AG04449 (cell line): ENCODE measurements at places on chromosomes 2 and 18.

GRCh38 chr18:46415532-46416252, 241.3 kb downstream of the LOXHD1 start:
- DNase-seq = no peak

DNA sequence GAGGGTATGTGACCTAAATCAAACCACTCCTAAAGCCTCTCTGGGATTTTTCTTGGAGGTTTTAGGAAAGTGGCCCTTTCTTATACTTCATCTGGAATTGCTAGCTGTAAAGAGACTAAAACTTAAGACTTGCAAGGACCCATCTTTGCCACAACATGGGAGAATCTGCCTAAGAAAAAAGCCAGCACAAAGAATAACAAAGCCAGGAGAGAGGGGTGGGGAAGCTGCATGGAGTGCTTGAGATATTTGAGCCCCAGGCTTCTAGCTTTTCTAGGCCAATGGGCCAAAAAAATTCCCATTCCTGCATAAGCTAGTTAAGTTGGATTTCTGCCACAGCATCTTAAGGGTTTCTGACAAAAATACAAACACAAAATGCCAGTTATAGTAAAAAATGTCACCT, 38.5 kb upstream of the LYPD6 start:
- DNase-seq = no peak

- no peak for DNase-seq
Measured at GRCh38 chr18:77395953-77396352, 146.3 kb downstream of the GALR1 start.

DNA sequence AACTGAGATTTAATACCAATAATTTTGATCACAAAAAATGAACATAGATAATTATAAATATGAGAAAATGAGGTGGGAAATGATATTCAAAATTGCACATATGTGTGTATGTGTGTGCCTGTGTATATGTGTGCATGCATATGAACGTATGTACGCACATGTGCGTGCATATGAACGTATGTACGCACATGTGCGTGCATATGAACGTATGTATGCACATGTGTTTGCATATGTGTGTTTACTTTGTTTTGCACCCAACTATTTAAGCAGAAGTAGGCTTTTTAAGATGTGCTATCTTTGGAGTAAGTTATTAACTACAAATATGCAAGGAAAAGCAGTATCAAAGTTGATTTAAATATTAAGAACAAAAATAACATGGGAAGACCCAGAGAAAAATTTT, 484.3 kb downstream of the EPHA4 start:
- DNase-seq = no peak

- no peak for DNase-seq
Measured at GRCh38 chr18:7234091-7234490, 3.2 kb downstream of the LRRC30 start.

DNA sequence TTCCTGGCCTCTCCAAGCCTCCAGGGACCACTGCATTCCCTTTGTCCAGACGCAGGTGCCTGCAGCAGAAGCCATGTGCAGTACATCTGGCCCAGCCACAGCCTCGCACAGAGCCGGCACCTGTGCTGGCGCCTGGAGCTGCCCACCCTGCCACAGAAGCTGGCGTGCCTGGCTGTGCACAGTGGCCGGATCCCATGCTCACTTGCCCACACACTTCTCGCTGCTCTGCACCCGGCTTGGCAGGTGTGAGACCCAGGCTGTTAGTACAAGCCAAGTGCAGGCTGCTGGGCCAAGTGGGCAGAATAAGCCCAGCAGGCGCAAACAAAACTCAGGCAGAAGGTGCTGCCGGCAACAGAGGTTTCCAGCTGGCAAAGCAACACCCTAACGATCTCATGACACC, 124.5 kb upstream of the CCDC150 start:
- DNase-seq = no peak

- no peak for DNase-seq
Measured at GRCh38 chr2:186746584-186746983, 52.7 kb downstream of the FAM171B start.

- no peak for DNase-seq
Measured at GRCh38 chr2:17578466-17578928, 38.0 kb downstream of the VSNL1 start.

DNA sequence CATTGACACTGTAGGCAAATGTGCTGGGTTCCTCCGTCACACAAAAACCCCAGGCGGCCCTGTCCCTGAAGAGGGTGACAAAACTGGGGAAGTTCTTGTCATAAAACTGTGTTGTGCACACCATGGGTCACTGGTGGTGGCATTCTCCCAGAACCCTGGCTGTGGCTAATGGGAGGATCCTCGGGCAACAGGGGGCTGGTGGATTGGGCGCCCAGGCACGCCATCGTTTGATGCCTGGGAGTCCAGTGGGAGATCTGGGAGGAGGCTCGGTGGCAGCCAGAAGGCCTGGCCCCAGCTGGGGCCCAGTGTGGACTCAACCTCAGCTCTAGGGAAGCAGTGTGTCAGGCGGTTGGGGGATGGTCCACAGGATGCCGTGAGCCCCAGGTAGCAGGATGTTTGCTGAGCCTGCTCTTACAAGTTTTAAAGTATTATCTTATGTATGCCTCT, 140.7 kb downstream of the ACOXL start:
- DNase-seq = no peak

- DNase-seq = no peak
Measured at GRCh38 chr18:26575865-26576217, 27.5 kb upstream of the KCTD1 start.

DNA sequence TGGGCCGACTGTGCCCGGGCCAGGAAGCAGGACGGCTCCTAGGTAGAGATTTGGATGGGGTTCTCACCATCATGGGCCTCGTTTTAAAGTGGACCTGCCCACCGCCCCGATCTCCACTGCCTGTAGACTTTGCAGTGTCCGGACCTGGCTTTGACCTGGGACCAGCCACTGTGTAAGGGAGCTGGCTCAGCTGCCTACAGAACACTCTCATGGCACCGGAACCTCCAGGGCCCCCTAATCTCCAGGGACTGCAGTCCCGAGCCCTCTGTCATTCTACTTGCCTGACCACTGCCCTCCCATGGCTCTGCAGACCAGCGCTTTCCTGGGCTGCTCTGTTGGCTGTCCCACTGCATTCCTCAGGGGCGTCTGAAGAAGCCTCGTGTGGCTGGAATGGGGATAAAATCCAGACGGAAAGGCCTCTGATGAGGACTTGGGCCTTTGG, 120.8 kb downstream of the GLI2 start:
- no peak for DNase-seq

GRCh38 chr2:24540011-24540477, 49.0 kb downstream of the NCOA1 start:
- no peak for DNase-seq

- no peak for DNase-seq
Measured at GRCh38 chr18:21747764-21748693, 7.4 kb downstream of the MIB1 start.

DNA sequence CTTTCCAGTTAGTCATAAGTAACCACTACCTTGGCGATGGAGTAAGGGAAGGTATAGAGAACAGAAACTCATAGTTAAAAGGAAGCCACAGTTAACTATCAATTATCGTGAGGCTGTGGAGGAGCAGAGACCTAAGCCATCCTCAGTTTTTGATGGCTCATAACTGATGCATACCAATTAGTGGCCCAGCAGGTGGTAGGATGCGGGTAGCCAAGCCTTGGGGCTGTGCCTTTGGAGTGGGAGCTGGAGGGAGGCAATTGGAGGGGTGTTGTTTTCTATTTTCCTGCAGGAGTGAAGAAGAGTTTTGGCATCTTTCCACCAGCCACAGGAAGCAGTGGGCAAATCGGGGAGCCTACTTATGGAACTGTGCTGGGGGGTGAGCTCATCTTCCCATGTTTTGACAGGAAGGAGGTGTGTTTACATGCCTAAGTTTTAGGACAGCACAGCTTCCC, 194.8 kb downstream of the TPGS2 start:
- DNase-seq = no peak

- no peak for DNase-seq
Measured at GRCh38 chr2:235168174-235168979, 216.6 kb downstream of the SH3BP4 start.

DNA sequence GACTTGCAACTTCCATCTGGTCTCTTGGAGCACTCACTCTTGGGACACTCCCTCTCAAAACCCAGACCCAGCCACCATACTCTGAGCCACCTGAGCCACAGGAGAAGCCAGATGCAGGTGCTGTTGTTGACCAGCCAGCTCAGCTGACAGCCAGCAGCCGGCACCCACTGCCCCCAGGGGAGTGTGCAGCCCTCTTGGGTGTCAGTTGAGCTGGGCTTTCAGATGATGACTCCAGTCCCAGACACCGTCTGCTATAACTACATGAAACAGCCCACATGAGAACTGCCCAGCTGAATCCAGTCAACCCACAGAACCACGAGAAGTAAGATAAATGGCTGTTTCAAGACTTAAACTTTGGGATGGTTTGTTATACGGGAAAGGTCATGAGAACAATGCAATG, 10.7 kb upstream of the IGFBP2 start:
- no peak for DNase-seq

- DNase-seq = no peak
Measured at GRCh38 chr2:41206004-41206403, 754.1 kb upstream of the SLC8A1 start.

GRCh38 chr2:32825291-32825712, 121.5 kb upstream of the LTBP1 start:
- no peak for DNase-seq

- no peak for DNase-seq
Measured at GRCh38 chr2:220506466-220506865, 879.0 kb downstream of the SLC4A3 start.

GRCh38 chr2:10972683-10973433, 61.1 kb downstream of the KCNF1 start:
- DNase-seq = no peak

GRCh38 chr2:127566576-127566975, 31.1 kb downstream of the MYO7B start:
- no peak for DNase-seq

DNA sequence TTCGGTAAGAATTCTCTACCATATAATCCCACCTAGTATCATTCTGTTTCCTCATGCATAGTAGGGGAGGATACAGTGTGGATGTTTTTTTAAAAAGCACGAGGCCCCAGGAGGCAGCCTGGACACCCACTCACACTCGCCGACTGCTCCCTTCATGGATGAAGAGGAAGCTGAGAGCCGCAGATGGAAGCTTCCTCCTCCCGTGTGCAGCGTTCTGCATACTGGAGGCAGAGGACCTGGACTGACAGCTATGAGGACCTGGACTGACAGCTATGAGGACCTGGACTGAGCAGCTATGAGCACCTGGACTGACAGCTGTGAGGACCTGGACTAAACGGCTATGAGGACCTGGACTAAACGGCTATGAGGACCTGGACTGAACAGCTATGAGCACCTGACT, 234.4 kb downstream of the NDUFA10 start:
- no peak for DNase-seq

DNA sequence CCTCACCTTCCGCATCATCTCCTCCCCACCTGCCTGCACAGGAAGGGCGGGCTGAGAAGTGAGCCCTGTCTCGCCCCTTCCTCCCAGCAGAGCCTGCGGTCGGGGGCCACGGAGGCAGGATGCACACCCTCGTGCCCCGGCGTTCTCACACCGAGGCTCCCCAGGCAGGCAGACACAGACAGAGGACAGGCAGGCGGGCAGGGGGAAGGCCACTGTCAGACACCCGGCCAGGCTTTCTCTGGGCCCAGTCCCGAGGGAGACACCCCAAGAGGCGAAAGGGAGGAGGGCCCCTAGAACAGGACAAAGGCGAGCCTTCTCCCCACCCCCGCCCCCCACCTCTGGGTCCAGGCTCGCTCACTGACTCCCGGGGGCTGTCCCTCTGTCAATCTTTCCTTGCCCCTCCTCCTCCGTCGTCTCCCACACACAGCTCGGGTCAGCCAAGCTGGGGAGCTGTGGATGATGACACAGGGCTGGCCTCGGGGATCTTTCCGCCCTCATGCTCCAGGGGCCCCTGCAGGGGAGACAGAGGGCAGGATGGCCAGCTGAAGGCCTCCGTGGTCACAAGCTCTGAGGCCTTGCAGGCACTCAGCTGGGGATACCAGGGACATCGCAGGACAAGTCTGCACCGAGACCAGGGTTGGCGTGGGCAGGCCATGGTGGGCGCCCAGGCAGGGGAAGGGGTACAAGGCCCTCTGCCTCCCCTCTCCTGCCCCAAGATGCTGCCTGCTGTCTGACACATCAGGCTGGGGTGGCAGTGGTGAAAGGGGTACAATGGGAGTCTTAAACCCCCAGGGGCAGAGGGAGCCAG, 24.9 kb downstream of the BIN1 start:
- DNase-seq = no peak

- no peak for DNase-seq
Measured at GRCh38 chr2:25545899-25546298, 127.5 kb downstream of the DTNB start.

DNA sequence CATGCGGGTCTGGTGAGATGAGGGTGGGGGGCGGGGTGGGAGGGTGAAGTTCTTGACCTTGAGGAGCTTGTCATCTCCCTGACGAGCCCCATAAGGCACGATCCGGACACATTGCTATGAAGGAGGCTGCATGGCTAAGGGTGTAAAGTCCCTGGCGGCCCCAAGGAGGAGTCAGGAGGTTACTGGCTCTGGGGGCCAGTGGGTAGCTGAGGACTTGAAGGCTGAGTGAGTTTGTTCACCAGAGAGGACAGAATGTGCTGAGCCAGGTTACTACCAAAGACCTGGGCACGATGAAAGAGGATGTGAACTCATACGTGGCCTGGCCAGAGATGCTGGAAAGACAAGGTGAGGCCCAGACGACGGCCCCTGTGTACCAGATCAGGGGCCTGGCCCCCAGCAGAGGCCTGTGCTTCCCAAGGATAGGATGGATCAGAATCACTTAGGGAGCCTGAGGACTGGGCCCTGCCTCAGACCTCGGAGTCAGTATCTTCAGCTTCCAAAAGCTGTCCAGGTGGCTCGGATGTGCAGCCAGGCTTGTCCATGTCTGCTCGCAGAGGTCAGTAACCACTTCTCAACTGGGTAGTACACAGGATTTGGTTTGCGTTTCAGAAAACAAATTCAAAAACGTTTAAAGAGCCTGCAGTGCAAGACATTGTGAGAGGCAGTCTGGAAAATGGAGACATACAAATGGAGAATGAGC, 110.9 kb downstream of the RNF144A start:
- no peak for DNase-seq

DNA sequence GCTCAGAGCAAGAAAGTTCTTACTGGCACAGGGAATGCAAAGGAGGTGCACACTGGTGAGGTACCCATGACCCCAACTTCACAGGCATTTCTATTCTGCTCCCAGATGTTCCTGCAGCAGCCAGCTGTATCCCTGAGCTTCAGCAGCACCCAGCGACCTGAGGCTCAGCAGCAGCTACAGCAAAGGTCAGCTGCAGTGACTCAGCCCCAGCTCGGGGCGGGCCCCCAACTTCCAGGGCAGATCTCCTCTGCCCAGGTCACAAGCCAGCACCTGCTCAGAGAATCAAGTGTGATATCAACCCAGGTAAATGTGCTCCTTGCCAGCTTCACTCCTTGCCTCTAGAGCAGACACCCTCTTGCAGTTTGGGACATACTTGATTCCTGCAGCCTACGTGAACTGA, 14.1 kb upstream of the RPL31 start:
- DNase-seq = no peak

GRCh38 chr2:236582968-236583367, 13.3 kb downstream of the ACKR3 start:
- no peak for DNase-seq

DNA sequence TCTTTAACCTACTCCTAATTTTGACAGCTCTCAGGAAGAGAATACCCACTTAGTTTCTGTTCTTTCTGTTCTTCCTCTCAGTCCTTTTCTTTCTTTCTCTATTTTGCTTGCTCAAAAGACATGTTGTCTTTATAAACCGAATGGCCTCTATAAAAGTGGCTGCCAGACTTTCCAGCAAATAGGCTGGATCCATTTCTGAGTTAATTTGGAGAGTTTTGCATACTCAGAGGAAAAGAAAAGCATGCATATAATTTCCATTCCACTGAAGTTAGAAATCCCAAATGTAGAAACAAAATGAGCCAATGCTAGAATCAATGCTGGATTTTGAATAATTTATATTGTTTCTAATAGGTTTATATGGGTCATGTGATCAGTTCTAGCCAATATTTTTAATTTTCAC, 65.9 kb downstream of the FAM124B start:
- no peak for DNase-seq
